Foreskin fibroblast (primary cell): ENCODE measurements at places on chromosomes 5 and 9.

GRCh38 chr9:15856591-15856990, 303.7 kb downstream of the CCDC171 start:
- peak; percentile 26 for DNase-seq

GRCh38 chr5:178241688-178242231, 9.2 kb upstream of the PHYKPL start:
- DNase-seq = no peak

- DNase-seq = no peak
Measured at GRCh38 chr5:115360046-115360685, 63.7 kb upstream of the CCDC112 start.

DNA sequence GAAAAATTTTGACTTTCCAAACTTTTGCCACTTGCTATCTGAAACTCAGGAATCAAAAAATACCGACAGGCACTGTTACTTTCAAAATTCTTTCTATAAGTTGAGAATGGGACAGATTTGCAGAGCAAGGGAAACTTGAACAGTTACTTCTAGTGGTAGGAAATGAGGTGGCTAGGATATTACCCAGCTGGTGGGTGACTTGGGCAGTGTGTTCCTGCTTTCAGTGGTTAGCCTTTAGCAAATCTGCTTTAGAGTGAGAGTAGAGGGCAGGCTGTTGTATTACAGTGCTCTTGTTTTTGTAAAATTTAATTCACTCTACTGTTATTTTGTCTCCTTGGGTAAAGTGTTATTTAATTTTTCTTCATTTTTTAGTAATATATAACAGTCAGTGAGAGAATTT, 40.2 kb upstream of the ROPN1L start:
- DNase-seq = no peak

- DNase-seq = no peak
Measured at GRCh38 chr5:146646441-146646840, 130.5 kb upstream of the GPR151 start.

GRCh38 chr5:7363067-7363677, 32.8 kb upstream of the ADCY2 start:
- DNase-seq = no peak

- DNase-seq = no peak
Measured at GRCh38 chr5:31901807-31902530, 263.0 kb downstream of the PDZD2 start.

GRCh38 chr9:105877721-105878120, 183.4 kb downstream of the TMEM38B start:
- DNase-seq = no peak

DNA sequence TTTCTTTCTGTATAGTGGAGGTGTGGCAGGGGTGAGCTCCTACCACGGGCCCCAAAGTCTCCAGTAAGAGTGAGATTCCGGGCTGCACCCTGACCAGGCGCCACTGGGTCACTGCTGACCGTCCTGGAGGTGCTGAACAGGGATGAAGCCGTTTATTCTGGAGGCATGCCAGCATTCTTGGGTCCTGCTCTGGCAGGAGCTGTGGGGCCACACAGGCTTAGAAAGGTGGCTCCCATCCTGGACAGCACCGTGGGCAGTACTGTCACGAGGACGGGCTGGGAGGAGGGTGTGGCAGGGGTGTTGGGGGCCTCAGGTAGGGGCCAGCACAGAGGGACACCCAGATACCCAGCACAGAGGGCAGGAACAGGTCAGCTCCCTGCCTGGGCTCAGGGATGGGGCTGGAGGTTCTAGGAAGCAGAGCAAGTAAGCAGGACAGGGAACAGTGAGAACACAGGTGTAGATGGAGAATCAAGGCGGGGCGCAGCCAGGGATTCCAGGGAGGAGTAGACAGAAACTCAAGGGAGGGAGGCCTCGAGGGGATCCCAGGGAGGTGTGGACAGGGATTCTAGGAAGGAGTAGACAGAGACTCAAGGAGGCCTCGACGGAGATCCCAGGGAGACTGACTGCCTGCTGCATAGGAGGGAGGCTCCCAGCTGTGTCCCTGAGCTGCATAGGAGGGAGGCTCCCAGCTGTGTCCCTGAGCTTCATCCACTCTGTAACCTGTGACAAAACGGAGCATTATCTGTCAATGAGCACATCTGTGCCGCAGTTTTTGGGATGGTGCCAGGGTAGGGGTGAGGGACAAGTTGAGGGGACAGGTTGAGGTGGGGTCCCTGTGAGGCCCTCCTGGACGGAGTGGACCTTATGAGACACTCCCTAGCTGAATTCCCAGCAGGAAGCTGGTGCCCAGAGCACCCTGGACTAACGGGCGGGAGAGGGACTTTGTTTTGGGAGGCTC, 1.1 kb upstream of the PLEKHG4B start:
- DNase-seq = no peak

DNA sequence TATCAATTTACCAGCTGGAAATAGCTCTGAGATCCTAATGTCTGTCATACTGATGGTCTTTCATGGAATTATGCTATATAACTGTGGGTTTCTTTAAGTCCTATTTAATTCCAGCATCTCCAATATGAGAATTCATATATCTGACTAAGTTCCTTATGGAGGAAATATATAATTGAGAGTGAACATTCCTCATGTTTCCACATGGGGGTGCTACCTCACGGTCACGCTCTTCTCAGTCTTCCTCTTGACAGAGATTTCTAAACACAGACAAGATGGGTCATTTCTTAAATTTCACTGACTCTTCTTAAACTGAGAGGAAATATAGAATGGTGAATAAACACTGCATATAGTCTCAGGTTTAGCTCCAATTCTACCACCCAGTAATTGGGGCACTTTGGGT, 212.1 kb downstream of the SLF1 start:
- peak; percentile 1 for DNase-seq

GRCh38 chr9:32334916-32335895, 49.2 kb upstream of the ACO1 start:
- no peak for DNase-seq

DNA sequence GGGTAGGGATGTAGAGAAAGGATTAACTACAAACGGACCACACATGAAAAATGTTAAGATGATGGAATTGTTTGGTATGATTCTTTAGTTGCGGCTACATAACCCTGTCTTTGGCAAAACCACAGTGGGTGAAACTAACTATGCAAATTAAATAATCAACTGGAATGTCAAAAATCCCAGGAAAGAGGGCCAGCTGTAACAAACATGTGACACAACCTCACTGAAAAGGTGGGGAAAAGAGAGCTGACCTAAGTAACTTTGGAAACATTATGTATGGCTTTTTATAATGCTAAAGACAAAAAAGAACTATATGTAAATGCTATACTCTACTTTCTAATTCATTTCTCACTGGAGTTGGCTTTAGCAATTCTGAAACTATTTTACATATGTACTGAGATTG, 252.0 kb downstream of the MRPS30 start:
- no peak for DNase-seq

DNA sequence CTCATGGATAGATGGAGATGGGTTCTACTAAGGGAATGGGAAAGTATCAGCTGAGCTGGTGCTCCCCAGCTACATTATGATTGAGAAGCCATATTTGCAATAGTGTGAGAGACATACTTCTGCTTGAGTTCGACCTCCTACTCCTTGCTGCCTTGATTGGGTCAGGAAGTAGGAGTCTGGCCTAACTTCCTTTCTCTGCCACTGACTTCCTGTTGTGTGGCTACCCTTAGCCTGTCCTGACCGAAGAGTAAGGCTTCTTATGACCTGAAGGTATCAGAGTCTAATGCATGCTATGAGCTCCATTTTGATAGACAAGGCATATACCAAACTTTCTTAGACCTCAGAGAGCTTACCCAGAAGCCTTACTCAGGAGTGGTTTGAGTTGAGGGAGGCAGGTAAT, 53.9 kb downstream of the OSTF1 start:
- DNase-seq = no peak

DNA sequence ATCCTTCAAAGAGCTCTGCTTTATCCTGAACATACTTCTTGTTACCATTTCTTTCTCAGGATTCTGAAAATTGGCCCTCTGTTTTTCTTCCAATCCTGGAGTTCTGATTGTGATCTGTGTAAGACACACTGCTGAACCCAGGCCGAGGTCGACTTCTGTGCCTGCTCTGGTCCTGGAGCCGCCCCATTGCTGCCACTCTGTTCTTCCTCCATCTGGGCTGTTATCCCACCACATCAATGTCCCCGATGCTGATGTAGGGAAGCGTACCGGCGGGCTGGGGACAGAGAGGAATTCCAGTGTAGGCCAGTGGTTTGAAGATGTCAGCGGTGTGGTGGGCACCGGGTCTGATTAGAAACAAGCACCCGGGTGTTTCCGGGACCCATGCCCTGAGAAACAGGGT, 102.5 kb downstream of the LIFR start:
- DNase-seq = no peak

DNA sequence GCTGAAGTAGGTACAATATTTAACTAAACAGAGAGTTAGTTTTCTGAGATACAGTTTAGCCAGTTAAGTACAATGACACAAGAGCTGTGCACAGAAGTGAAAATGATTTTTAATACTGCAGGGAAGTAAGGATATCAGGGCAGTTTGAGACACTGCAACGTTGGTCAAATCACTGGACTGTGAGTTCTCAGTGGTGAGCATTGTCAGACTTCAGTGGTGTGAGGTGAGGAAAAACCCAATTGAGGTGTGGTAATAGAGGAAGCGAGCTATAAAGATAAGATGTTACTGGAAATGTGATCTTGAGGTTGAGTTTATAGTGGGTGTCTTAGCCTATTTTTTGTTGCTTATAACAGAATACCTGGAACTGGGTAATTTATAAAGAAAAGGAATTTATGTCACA, 12.8 kb upstream of the FBXL7 start:
- no peak for DNase-seq

- no peak for DNase-seq
Measured at GRCh38 chr5:62306323-62306895, 403 bp downstream of the KIF2A start.

- no peak for DNase-seq
Measured at GRCh38 chr5:34490506-34491250, 165.4 kb upstream of the RAI14 start.

DNA sequence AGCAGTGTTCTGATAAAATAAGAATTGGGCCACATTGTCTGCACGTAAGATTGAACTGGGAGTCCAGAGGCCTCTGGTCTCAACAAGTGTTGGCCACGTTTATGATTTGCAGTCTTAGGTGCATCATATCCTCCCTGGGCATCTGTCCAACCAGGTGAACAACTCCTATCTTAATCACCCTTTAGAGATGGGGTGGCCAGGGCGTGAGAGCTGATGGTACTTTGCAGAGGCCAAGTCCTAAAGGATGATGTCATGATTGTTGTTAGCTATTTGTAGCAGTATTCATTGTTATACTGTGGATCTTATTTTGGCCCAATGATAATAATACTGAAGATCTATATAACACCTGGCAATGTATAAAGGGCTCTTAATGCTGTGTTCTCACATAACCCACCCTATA, 73.2 kb upstream of the RARS1 start:
- DNase-seq = no peak

GRCh38 chr5:179786861-179787260, 6.9 kb upstream of the LTC4S start:
- no peak for DNase-seq

DNA sequence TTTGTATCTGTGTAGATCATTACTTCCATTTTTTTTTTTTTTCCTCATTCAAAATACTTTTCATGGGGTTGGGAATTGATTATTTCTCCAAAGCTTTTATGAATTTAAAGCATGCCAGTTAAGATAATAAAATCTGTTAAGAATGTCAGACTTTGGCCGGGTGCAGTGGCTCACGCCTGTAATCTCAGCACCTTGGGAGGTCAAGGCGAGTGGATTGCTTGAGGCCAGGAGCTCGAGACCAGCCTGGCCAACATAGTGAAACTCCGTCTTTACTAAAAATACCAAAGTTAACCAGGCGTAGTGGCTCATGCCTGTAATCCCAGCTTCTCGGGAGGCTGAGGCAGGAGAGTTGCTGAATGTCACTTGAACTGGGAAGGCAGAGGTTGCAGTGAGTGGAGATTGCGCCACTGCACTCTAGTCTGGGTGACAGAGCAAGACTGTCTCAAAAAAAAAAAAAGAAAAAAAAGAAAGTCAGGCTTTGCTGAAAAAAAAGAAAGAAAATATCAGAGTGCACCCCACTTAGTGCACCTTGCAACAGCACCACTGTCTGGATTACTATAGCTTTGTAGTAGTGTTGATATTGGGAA, 18.5 kb downstream of the TBC1D2 start:
- no peak for DNase-seq

GRCh38 chr9:100554935-100555401, 22.9 kb upstream of the CAVIN4 start:
- peak; percentile 8 for DNase-seq

- DNase-seq = no peak
Measured at GRCh38 chr5:139459451-139459934, 3.0 kb downstream of the ECSCR start.

GRCh38 chr9:784916-785315, 56.6 kb upstream of the DMRT1 start:
- no peak for DNase-seq

DNA sequence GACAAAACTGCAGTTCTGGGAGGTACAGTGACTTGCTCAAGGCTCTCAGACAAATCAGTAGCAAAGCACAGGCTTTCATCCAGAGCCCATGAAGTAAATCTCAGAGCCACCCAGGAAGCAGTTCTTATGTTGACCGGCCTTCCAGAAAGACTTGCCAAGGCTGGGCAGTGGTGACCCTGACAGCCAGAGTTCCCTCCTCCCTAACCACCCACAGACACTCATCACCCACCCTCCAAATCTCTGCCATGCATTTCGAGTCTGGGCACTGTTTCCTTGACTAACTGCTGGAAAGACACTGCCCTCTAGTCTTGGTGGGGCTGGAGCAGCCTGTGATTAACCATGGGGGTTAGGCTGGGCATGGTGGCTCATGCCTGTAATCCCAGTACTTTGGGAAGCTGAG, 21.5 kb downstream of the NEURL1B start:
- DNase-seq = no peak

- DNase-seq = peak; percentile 67
Measured at GRCh38 chr9:98943682-98944056, at the start of gene COL15A1. Gene COL15A1 (plus strand): TSS chr9:98943907. CDS start chr9:98944062, 155 bp downstream.

DNA sequence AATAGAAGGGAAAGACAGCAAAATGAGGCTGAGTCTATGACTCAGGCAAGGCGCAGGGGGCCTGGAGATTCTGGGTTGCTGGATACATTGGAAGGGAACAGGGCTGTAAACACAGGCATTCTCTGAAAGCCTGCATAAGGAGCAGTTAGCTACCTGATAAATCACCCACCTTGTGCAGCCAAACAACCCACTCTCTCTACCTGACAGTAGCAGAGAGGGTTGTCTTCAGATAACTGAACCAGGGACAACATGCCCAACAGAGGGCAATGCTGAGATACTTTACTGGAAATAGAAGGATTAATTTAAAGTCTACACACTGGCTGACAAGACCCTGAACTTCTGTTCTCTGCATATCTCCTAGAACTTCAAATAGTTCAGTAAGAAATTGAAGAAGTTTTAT, 161.6 kb downstream of the KCTD16 start:
- DNase-seq = peak; percentile 2

GRCh38 chr5:121424976-121425375, 426.7 kb upstream of the FTMT start:
- no peak for DNase-seq

DNA sequence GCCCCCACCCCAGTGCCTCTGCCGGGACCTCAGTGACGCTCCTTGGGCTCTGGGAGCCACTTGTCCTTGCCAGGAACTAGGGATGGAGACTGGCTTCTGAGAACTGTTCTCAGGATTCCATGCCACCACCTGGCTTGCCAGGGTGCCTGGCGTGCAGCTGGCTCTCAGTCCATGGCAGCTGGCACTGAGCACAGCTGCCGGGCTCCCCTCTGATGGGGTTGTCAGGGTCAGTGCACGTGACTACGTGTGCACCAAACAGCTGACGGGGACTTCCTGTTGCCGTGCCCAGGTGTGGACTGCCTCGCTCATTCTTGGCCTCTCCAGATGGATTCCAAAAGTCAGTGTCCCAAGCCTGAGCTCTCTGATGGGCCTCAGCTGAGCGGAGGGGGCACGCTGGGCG, 9.4 kb downstream of the KCNT1 start:
- DNase-seq = no peak
